ENCODE measurements at places on chromosomes 2 and 18. TPM values are rescaled to one million over a fixed set of nuclear protein-coding genes. Genes with fewer than 3 reads are reported as not detected.

The AOX1 gene
- total RNA-seq: 59.2 TPM

The LOXL3 gene
- 19.8 TPM for total RNA-seq

The TMEM200C gene
- under 0.01 TPM for total RNA-seq

The MC4R gene
- not detected for total RNA-seq

The CYP27C1 gene
- not detected for total RNA-seq

The TAF4B gene
- 3.0 TPM for total RNA-seq

The POTEJ gene
- total RNA-seq: not detected

The SLC39A10 gene
- 9.9 TPM for total RNA-seq

The GKN2 gene
- total RNA-seq: 0.75 TPM

The MYOM1 gene
- 7.8 TPM for total RNA-seq

The PLEKHH2 gene
- total RNA-seq: 15.0 TPM

The RPIA gene
- 4.4 TPM for total RNA-seq

The KIAA1328 gene
- 8.4 TPM for total RNA-seq

The SEMA4F gene
- total RNA-seq: 0.32 TPM

The RAD51AP2 gene
- not detected for total RNA-seq

The ANTXR1 gene
- 90.3 TPM for total RNA-seq

The ABCG8 gene
- not detected for total RNA-seq

The TUBA4B gene
- not detected for total RNA-seq

The CYS1 gene
- 13.8 TPM for total RNA-seq

The FAM161A gene
- total RNA-seq: not detected

The TUBA3E gene
- not detected for total RNA-seq

The GRP gene
- not detected for total RNA-seq

The ACSL3 gene
- 48.9 TPM for total RNA-seq

The HOXD10 gene
- total RNA-seq: not detected

The HOXD13 gene
- not detected for total RNA-seq

The OBSL1 gene
- total RNA-seq: 151 TPM

The SCG2 gene
- 0.32 TPM for total RNA-seq

The CCDC178 gene
- not detected for total RNA-seq

The AQP4 gene
- total RNA-seq: not detected

The ERBB4 gene
- total RNA-seq: 1.7 TPM

The ANKRD29 gene
- total RNA-seq: 118 TPM

The SIX3 gene
- not detected for total RNA-seq

The LRRC30 gene
- total RNA-seq: not detected

The CCDC74A gene
- total RNA-seq: 1.8 TPM

The CTAGE1 gene
- total RNA-seq: not detected

The KLF7 gene
- 17.0 TPM for total RNA-seq
